GM04504 (cell line): ENCODE measurements at places on chromosomes 1 and 21.

DNA sequence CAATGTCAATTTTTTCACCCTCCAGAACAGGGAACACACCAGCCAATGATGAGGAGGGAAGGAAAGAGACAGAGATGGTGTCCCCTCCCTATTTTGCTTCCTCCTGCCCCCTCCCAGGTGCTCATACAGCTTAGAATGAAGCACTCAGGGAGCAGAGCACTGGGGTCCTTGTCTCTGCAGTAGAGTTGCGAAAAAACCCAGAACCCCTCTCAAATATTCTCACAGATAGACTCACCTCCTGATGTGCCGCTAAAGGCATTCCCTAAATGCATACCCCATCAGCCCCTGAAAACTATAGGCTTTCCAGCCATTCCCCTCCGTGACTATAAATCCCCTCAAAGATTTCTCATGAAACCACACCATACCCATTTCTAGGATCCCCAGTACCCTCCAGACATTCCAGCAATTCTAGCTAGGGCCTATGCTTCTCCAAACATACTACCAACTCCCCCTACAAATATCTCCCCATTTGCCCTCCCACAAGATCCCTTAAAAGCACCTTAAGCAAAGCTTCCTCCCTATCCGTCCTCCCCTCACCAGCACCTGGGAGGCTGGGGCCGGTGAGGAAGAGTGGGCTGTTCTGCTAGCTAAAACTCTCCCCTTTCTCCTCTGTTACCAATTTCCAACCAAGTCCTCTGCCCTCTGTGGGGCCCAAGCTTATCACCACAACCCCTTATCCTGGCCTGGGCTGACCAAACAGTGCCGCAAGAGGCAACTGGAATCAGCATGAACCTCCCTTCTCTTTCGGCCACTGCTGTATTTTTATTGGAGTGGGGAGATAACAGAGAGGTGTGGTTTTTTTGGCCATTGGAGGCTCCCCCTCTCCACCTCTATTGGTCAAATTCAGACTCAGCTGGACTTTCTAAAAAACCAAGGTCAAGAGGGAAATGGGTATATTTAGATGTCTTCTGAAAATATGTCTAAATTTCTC lies 54.7 kb downstream of the RHBG start:
- no peak for DNase-seq

DNA sequence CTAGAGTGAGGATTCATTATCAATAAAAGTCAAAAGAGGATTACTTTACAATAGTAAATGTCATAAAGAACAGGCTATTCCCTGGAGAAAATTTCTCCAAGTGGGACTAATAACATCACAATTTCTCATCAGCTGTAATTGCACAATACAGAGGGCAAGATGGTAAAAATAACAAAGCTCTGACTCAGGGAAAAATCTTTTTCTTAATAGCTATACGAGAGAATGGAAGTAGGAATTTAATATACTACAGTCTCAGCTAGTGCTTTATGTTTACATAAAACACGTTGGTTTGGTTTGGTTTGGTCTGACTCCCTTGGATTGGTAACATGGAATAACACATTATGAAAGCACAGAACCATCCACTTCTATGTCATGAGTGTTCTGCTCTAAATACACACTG lies 397.6 kb downstream of the LRRIQ3 start:
- DNase-seq: peak; percentile 58

- DNase-seq: no peak
These were observed 3.7 kb downstream of the SLC45A3 start for GRCh38 chr1:205676597-205676996.

GRCh38 chr1:66350001-66350547 lies 183.9 kb upstream of the SGIP1 start:
- no peak for DNase-seq

DNA sequence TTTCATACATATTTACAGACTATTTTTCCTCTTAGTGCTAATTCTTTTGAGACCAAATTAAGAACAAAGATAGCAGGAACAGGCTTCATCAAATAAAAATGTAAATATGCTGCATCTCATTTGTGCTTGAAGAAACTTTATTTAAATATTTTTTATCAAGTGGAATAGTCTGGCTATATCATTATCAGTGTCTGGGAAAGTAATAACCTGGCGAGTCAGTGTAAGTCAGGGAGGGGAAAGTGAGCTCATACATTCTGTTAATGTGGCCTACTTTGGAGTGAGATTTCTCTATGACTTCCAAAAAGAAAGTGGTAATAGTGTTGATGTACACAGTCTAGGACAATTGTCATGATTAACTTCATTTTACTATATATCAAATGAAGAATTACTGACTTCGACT lies 1045.1 kb downstream of the ADGRL2 start:
- no peak for DNase-seq

GRCh38 chr1:70436622-70437251 lies 25.7 kb downstream of the CTH start:
- DNase-seq: peak; percentile 28

DNA sequence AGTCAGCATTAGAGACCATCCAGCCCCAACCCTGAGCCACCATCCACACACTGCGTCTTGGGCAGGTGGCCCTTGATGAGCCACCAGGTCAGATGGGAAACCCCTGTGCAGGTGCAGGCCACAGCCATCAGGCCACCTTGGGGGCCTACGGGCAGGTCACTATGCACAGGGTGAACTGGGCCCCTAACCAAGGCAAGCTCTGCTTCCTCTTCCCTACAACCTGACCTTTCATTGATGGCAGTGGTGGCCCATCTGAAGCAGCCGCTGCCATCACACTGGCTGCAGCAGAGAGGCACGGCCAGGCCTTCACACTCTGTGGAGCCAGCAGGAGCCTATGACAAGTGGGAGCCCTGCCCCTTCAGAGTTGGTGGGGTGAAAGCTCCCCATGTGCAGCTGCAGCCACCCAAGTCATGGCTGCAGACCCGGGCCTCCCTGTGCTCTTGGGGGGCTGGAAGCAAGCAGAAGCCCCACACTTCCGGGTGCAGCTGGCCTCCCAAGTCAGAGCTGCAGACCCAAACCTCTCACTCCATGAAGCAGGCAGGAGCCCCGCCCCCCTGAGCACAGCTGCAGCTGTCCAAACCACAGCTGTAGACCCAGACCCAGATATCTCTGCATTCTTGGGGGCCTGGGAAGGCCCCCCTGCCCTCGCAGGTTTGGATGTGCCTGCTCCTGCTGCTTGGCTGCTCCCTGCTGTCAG lies 681.5 kb downstream of the MATN1 start:
- no peak for DNase-seq

DNA sequence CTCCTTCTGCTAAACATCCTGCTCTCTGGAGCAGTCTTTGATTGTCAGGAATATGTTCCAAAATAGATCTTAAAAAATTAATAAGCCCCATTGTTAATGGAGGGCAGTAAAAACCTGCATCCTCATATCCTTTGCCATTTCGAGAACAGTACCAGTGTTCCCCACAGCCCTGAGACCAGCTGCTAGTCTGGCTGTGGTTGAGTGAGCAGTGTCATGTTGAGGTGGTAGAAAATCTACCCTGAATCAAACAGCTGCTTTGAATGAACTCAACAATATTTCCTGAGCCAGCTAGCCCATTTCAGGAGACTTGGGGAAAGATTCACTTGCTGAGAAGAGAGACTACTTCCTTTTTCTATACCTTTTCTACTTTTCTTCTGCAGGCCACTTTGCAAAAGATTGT lies 24.4 kb downstream of the FABP3 start:
- DNase-seq: no peak

- DNase-seq: no peak
These were observed 149.1 kb downstream of the LYPLAL1 start for GRCh38 chr1:219322766-219323165.

DNA sequence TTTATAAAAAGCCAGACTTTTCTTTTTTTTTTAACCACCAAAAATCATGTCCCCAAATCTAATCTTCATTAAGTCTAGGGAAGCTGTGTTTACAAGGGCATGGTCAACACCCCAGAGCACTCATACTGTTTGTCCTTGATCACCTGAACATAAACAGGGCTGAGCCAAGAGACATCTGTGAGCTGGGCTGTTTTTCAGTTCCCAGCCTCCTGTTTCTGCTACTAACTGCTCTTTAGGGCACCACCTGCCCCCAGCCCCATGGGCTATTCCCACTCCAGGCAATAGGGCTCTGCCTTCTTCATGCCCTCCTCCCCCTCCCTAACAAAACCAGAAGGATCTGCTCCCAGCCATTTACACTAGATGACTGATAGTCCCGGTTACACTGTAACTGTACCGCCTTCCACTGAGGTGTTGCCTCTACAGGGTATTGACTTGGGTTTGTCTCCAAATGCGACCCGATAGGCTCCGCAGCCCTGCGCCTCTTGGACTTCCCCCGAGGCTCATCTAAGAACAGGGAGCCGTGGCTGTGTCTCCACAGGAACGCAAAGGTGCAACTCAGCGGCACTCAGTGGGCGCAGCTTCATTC lies 11.7 kb upstream of the SLC26A9 start:
- DNase-seq: no peak

GRCh38 chr1:49104575-49104974 lies 327.9 kb upstream of the BEND5 start:
- no peak for DNase-seq

GRCh38 chr1:54408147-54409066 lies 2.2 kb upstream of the SSBP3 start:
- peak; percentile 69 for DNase-seq

DNA sequence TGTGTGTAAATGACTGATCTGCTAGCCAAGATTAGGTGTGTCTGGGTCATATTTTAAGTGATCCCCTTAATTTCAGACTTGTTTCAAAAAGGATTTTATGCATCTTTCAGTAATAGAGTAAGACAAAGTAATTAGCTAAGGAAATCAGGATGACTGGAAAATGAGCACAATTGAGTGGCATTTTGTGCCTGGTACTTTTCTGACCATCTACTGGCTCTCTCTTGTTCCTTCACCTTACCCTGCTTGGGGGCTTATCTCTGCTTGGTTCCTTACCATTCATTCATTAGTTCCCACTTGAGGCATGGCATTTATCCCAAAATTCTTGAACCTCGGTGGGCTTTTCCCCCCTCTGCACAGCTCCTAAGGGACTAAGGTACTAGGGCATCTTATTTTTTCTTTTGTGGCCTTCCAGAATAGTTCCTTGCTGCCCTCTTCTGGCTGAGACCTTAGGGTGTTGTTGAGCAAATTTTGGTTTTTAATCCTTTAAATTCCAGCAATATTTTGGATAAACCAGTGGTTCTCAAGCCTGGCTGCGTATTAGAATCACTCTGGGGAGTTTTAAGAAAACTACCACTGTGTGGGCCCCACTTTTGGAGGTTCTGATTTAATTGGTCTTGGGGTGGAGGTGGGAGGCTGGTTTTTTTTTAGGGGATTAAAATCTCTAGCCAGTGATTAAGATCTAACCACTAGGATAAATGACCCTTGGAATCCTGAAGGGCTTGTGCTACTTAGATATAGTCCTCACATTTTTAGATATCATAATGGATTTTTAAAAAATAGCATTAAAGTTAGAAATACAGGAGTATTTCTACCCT lies 50.8 kb downstream of the HS2ST1 start:
- DNase-seq: peak; percentile 8

- peak; percentile 93 for DNase-seq
These were observed 70.5 kb downstream of the SSBP3 start for GRCh38 chr1:54335755-54336108.

DNA sequence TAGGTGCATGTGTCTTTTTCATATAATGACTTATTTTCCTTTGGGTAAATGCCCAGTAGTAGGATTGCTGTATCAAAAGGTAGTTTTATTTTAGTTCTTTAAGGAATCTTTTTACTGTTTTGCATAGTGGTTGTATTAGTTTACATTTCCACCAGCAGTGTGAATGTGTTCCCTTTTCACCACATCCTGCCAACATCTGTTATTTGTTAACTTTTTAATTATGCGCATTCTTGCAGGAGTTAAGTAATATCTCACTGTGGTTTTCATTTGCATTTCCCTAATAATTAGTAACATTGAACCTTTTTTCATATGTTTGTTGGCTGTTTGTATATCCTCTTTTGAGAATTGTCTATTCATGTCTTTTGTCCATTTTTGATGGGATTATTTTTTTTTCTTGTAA lies 1761.9 kb downstream of the PLA2G4A start:
- DNase-seq: no peak

- no peak for DNase-seq
These were observed 4.8 kb upstream of the SLC2A1 start for GRCh38 chr1:42963378-42964043.

DNA sequence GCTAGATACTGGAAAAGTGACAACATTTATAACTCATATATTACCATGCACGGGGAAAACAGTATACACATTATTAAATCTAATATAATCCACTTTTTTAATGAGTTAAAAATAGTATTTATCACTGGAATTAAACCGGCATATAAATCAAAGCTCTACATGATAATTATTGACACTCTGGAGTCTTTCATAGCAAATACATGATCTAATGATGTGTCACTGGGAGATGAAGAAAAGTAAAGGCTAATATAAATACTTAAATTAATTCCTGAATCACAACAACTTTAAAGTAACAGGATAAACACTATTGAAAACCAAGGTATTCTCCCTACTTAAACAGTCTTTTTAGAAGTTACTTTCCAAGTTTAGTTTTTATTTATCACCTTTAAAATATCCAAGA lies 52.4 kb upstream of the ASPM start:
- DNase-seq: no peak

GRCh38 chr1:99532276-99532580 lies 113.7 kb upstream of the PALMD start:
- DNase-seq: no peak

GRCh38 chr1:7980984-7981383 lies 19.5 kb downstream of the PARK7 start:
- no peak for DNase-seq

DNA sequence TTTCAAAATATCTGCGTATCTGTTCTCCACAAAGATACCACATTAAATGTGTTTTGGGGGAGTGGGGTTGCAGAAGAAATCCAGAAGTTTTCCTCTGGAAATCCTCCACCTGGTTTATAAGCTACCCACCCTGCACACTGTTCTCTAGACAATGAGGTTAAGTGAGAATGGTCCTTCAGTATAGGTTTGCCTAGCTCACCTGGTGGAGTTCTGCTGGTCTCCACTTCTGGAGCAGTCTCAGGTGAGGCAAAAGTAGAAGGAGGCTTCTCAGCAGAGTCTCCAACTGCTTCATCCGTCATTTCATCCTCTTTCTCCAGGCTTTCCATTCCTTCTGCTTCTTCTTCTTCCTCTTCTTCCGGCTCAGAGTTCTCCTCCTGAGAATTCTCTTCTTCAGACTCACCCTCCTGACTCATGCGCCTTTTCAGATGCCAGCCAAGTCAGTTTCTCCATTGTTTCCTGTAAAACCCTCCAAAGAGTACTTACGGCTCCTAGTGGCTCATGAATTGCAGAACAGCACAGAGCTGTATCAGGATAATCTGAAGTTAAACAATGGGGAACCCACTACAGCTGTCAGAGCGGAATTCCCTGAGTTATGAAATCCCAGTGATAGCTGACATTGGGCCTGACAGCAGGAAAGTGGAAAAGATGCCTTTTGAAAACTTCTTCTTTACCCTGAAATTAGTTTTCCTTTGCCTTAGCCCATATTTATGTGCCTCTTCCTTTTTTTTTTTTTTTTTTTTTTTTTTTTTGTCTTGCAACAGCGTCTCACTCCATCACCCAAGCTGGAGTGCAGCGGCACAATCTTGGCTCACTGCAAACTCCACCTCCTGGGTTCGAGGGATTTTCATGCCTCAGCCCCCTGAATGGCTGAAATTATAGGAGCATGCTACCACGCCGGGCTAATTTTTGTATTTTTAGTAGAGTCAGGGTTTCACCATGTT lies 38.5 kb downstream of the MSTO1 start:
- DNase-seq: peak; percentile 71
